Large intestine (tissue), 12 donors: ENCODE measurements at places on chromosomes 5 and 9. TPM values are rescaled to one million over a fixed set of nuclear protein-coding genes. Genes with fewer than 3 reads are reported as not detected.

- DNase-seq, result no peak
These were observed 199.8 kb downstream of the EDIL3 start for GRCh38 chr5:84184857-84185256.

DNA sequence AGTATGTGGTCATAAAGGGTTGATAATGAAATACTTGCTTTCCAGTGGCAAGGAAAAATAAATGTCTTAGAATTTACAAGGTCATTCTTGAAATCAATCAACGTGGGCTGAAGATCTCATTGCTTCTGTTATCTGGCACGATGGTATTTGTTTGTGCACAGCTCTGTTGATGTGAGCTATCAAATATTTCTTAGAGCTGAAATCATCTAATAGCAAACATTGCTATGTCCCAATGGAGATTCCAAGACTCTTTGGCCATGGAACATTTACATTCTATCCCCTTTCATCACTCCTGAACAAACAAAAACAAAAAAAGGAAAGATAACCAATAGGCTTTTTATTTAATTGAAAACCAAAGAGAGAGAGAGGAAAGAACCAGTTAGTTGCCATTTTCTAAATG lies 111.5 kb upstream of the CCDC152 start:
- DNase-seq, result no peak

SLC45A2 gene
- polyA plus RNA-seq, result 0.12 TPM

GPR21 gene
- 0.24 TPM for polyA plus RNA-seq
